ENCODE measurements at places on chromosomes 4 and X.

DNA sequence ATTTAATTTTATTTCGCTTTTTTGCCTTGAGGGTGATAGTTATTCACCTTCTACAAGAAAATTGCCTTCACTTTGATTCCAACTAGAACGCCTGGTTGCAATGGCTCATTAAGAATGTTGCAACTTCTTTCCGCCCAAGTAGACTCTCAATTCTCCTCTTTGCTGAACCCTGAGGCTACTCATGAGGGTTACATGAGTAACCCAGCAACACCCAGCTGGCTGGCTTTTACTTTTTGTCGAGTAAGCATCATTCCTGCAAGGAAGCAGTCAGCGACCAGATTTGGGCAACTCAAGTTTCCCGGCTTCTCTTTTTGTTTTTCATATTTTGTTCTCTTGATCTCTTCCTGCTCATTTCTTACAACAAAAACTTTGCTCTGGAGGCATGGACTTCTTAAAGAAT is 495.4 kb downstream of the PACRGL start:
- no peak for DNase-seq

DNA sequence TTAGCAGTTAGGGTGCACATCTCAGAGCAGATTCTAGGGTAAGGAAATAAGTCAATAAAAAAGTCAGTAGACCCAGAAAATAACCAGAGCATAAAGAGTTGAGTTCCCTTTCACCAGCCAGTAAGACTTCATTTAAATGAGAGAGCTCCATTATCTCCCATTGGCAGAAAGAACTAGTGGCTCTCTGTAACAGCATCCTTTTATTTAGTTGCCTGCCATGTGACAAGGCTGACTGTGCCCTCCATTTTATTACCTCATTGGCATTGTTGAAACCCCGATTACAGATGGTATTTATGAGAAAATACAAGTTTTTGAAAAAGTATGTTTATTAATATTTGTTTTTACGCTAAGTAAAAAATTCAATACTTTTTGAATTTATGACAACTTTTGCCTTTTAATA is 859.5 kb upstream of the NDST4 start:
- no peak for DNase-seq

- DNase-seq, result no peak
These were observed 258.3 kb upstream of the GABRA2 start for GRCh38 chr4:46648088-46648744.

DNA sequence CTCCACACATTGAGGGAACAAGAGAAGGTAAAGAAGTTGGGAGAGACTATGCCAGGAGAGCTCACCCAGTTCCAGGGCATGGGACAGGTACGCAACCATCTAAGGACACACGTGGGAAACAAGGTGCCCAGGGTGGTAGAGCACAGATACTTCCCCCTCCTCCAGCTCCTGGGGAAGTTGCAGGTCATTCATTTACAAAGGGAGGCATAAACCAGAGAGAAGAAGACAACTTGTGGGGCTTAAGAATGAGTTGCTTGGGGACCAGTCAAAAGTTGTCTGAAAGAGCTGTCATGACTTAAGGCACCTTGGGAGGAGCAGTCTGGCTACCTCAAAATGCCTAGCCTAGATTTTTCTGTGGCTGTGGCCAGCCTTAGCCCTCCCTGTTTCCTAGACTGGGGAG is 186.2 kb downstream of the PTTG2 start:
- DNase-seq, result no peak

GRCh38 chrX:154021131-154021611 is 1.5 kb upstream of the IRAK1 start:
- DNase-seq, result no peak

DNA sequence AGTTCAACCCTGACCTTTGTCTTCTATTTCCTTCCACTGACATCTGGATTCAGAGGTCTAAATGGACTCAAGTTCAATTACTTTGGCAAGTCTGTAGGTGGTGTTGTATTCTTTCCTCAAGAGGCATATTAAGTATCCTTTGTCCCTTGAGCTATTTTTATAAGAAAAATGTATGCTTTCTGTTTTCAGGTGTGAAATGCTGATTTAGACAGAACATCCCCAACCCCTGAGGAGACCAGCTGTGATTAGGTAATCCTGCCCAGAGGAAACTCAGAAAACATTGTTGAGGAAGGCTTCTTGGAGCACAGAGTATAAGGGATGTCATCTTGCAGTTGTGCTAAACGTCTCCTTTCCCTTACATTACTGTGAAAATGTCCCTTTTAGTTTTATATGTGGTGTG is 46.6 kb upstream of the EGFL6 start:
- DNase-seq, result no peak

GRCh38 chr4:13912966-13913365 is 285.4 kb upstream of the BOD1L1 start:
- DNase-seq, result no peak

DNA sequence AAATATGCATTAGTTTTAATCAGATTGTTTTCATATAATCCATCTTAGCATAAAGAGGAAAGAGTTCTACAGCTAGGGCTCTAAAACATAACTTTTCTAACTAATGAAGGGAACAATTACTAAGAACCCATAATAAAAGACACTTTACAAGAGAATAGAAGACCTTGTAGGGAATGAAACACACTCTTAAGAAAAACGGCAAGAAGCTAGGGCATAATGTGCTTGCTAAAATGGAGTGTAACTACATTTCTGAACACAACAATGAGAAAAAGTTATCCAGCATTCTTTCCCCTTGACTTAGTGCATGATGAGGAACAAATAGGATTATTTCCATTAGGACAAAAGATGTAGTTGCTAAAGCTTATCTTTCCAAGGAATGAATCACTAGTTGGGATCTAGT is 54.6 kb downstream of the ARHGAP6 start:
- DNase-seq, result no peak

- DNase-seq, result no peak
These were observed 1.6 kb downstream of the RCHY1 start for GRCh38 chr4:75512386-75513211.

DNA sequence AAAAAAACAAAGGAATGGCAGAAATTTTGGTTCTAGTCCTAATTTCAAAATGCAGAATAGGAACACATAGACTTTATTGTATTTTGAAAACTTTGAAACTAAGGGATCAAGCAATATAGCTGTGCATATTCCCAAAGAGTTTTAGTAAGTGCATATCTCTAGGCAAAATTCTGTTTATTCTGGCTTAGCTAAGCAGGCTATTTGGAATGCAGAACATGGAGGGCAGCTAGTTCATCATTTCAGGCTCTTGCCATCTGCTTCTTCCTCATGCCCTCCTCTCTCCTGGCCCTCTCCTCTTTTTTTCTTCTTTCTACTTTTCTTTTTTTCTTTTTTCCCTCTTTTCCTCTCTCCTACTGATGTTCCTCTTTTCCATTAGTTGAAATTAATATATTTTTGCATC is 12.0 kb upstream of the IL13RA2 start:
- DNase-seq, result no peak

- DNase-seq, result no peak
These were observed 150.7 kb upstream of the SLC7A11 start for GRCh38 chr4:138392751-138393308.

- DNase-seq, result no peak
These were observed 63.2 kb downstream of the MID1 start for GRCh38 chrX:10557166-10557565.

DNA sequence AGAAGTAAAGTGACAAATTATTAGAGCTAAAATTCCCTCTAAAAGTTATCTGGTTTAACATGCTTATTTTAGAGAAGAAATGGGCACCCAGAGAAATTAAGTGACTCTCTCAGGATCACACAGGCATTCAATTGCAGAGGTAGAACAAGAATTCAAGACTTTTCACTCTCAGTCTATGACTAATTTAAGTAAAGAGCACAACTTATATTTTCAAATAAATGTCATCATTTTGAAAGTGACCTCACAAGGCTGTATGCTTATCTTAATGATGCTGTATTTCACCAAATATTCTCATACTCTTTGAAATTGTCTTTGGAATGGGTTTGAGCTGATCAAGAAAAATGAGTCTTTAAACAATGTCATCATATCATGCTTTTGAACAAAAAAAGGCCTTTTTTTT is 15.3 kb downstream of the GPR174 start:
- no peak for DNase-seq

DNA sequence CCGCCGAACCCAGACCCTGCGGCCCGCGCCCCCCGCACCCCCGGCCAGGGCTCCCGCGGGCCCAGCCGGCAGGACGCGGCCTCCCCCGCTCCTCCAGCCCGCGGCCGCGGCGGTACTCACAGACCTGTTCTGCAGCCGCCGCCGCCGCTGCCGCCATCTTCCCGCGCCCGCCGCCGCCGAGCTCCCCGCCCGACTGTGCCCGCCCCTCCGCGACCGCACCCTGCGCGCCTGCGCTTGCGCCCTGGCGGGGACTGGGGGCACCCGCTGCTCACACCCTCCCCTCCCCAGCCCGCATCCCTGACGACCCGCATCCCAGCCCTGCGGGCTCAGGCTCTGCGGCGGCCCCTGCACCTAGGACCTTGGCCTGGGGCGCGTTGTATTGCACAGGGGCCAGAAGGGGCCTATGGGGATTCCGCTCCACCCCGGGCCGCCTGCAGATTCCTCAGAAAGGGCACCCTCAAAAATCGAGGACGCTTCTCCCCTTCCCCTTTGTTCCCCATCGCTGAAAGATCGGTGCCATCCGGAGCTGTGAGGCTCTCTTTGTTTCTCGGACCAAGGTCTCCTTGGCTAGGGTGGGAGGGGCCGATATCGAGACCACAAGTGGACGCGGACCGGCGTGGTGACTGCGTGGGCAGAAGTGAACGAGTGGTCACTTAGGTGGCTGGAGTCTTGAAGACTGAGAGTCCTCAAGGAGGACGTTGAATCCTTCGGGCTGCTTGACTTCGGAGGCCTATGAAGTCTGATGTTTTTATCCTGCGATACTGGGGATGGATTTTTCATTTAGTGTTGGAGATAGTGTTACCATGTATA is at the start of gene SGCB:
SGCB (minus strand) TSS at position 197 of the 810 bp plus-strand sequence; CDS start at position 157, 40 bp downstream.
- peak; percentile 56 for DNase-seq

- DNase-seq, result no peak
These were observed 3.7 kb downstream of the MYOZ2 start for GRCh38 chr4:119139311-119139710.

DNA sequence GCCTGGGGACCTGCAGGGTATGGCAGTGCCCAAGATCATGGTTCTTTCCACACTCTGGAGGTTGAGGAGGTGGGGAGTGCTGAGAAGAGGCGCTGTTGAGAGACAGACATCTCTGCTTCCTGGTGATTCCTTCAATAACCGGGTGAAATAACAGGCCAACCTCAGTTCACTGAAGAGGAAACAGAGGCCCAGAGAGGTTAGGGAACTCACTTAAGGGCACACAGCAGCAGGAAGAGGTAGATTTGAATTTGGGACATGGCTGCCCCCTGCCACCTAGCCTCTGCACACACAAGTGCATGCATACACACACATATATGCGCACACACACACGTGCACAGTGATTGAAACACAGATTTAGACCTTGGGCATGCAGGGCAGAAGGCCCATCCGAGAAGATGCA is 24.9 kb upstream of the HMX1 start:
- no peak for DNase-seq

DNA sequence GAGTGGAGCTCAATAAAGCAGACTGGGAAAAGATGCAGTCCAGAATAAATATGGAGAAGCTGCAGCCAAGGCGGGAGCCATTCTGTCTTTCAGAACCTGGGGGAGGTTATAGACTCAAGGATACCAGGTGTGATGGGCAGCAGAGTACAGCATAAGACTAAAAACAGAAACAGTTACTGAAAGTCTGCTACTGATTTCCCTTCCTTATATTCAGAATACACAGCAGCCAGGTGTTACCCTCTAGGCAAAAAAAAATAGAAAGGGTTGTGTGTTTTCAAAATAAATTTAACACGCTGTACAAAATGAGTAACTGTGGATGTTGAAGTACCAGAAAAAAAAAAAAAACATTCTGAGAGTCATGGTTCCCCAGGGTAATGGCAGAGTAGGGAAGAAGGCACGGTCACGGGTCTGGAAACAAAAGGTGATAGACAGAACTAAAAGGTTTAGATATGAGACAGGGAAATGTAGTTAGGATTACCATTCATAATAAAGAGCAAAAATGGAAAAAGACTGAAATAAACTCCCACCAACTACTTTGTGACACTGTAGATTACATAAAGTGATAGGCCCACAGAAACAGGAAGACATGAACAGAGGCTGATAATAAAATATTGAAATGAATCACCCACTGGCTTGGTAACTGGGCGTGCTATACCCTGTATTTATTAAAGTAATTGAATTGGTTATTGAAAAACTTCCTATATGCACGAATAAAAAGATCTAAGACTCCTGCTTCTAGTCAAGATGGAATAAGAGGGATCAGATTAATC is 10.8 kb upstream of the HHIP start:
- no peak for DNase-seq

GRCh38 chr4:150867148-150867547 is 147.9 kb downstream of the LRBA start:
- DNase-seq, result peak; percentile 14

GRCh38 chr4:70895405-70895804 is 6.8 kb upstream of the MOB1B start:
- no peak for DNase-seq

GRCh38 chr4:34091451-34091850 is 2152.9 kb downstream of the ARAP2 start:
- DNase-seq, result no peak

All from effector memory CD4-positive, alpha-beta T cell (primary cell).